Panc1 (cell line): ENCODE measurements at places on chromosomes 13 and 19. TPM values are rescaled to one million over a fixed set of nuclear protein-coding genes. Genes with fewer than 3 reads are reported as not detected.

DNA sequence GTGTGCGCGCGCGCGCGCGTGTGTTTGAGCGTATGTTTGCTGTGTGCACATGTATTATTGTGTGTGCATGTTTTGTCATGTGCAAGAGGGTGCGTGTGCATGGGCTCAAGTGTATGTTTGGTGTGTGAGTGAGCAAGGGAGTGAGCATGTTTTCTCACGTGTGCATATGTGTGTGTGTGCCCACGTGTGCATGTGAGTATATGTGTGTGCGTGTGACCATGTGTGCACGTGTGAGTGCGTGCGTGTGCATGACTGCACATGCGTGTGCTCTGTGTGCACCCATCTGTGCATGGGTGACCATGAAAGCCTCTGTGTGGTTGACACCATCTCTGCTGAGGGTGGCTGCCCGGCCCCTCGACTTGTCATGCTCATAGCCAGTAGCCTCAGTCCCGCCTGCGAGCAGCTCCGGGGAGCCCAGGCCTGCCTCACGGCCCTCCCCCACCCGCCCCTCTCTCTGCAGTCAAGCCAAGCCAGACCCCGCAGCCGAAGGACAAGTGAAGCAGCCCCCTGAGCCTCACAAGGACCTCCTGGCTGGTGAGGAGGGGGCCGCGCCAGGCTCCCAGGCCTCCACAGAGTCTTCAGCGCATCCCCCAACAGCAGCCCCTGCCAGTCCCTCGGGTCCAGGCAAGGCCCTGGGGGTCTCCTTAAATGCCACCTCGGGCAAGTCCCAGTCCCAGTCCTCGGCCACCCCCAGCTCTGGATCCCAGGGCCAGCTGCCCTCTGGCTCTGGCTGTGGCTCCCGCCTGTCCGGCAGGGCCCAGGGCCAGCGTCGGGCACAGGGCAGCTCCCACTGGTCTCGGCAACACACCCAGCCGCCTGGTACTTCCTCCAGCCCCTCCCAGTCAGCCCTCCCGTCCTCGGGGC, 6.0 kb downstream of the REEP6 start:
- H3K27me3 ChIP-seq: no peaks in the 10 kb centered on the region
- no peaks in the 10 kb centered on the region for H3K36me3 ChIP-seq

DNA sequence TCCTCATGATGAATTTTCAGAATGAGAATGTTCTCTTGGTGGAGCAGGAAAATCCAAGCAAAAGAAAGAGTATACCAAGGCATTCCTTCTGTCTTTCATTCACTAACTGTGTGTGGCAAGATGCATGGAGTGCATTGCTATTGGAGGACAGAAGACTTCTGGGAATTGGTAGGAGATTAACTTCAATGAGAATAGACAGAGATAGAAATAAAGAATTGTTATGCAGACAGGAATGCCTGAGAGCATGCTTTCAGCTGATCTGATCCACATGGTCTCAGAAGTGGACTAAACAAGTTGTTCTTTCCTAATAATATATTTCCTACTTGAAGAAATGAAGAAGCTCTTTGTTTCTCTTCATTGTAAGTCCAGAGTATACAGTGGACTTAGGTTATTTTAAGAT, 303.6 kb downstream of the MYO16 start:
- H3K27me3 ChIP-seq: no peaks in the 10 kb centered on the region
- no peak for DNase-seq
- H3K27ac ChIP-seq: no peak overlapping the region

DNA sequence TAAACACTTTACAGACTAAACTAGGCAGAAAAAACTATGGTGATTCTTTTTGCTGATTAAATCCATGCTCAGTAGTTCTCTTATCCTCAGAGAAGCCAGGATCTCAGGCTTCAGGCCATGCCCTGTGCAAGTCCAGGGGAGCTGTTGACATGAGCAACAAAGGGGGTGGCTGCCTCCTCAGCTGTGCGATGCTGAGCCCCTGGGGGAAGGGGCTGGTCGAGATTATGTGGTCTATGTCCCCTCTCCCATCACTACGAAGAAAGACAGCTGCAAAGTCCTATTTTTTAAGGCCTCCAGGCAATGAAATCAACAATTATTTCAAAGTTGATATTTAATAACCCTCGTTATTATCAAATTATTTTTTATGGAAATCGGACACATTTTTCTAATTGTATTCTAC, 37.0 kb downstream of the IRS2 start:
- H3K4me1 ChIP-seq: no peaks in the 10 kb centered on the region; the same call in 1 of the 2 replicates

DNA sequence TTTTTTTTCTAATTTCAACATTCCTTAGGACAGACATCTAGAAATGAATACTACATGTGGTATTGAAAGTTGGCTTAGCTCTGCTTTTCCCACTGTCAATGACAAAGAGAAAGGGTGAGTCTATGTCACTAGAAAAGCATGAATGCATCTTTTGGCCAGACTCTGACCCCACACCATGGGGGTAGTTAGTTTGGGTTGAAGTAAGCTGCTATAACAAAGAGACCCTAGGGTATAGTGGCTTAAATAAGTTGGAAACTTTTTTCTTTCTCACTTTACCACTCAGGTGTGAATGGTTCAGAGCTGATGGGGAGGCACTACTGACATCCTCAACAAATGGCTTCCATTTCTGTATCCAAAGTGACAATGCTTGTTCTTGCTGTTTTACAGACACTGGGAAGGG, 161.5 kb downstream of the DLEU7 start:
- no peak overlapping the region for H3K4me3 ChIP-seq
- no peaks in the 10 kb centered on the region; the same call in 1 of the 2 replicates for H3K4me1 ChIP-seq
- H3K36me3 ChIP-seq: no peaks in the 10 kb centered on the region
- no peak overlapping the region for H3K27ac ChIP-seq

- H3K27me3 ChIP-seq: no peaks in the 10 kb centered on the region
- DNase-seq: no peak
- H3K36me3 ChIP-seq: no peaks in the 10 kb centered on the region
- no peaks in the 10 kb centered on the region for H3K4me1 ChIP-seq
- no peak overlapping the region for H3K27ac ChIP-seq
Observed at GRCh38 chr13:30148786-30149185, 158.6 kb downstream of the KATNAL1 start.

DNA sequence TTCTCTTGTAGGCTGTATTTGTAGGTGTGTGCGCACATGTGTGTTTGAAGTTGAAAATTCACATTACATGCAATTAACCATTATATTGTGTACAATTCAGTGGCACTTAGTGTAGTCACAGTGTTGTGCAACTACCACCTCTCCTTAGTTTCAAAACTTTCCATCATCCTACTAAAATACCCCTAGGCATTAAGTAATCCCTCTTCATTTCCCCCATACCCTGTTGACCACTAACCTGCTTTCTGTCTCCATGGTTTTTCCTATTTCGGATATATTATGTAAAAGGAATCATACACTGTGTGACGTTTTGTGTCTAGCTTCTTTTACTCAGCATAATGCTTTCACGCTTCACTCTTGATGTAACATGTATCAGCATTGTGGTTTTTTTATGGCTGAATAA, 16.1 kb downstream of the LSM14A start:
- H3K27me3 ChIP-seq: no peaks in the 10 kb centered on the region
- DNase-seq: no peak
- H3K4me1 ChIP-seq: peaks cover 32% of the 10 kb centered on the region
- H3K27ac ChIP-seq: no peak overlapping the region
- no peak overlapping the region for H3K4me3 ChIP-seq

- no peaks in the 10 kb centered on the region for H3K36me3 ChIP-seq
- H3K27me3 ChIP-seq: no peaks in the 10 kb centered on the region
- no peak for DNase-seq
- peak overlapping the region; percentile 9; the same call in 1 of the 2 replicates for H3K4me3 ChIP-seq
- H3K4me1 ChIP-seq: no peaks in the 10 kb centered on the region
Observed at GRCh38 chr13:39957868-39958677, 302.6 kb downstream of the COG6 start.

- H3K36me3 ChIP-seq: no peaks in the 10 kb centered on the region
- no peak for DNase-seq
- no peaks in the 10 kb centered on the region for H3K27me3 ChIP-seq
Observed at GRCh38 chr13:95360052-95360451, 58.8 kb upstream of the ABCC4 start.

- no peak for DNase-seq
- H3K4me1 ChIP-seq: no peaks in the 10 kb centered on the region
- H3K4me3 ChIP-seq: no peak overlapping the region
- H3K36me3 ChIP-seq: no peaks in the 10 kb centered on the region
- no peak overlapping the region for H3K27ac ChIP-seq
Observed at GRCh38 chr19:50994129-50994528, 7.3 kb downstream of the KLK8 start.

DNA sequence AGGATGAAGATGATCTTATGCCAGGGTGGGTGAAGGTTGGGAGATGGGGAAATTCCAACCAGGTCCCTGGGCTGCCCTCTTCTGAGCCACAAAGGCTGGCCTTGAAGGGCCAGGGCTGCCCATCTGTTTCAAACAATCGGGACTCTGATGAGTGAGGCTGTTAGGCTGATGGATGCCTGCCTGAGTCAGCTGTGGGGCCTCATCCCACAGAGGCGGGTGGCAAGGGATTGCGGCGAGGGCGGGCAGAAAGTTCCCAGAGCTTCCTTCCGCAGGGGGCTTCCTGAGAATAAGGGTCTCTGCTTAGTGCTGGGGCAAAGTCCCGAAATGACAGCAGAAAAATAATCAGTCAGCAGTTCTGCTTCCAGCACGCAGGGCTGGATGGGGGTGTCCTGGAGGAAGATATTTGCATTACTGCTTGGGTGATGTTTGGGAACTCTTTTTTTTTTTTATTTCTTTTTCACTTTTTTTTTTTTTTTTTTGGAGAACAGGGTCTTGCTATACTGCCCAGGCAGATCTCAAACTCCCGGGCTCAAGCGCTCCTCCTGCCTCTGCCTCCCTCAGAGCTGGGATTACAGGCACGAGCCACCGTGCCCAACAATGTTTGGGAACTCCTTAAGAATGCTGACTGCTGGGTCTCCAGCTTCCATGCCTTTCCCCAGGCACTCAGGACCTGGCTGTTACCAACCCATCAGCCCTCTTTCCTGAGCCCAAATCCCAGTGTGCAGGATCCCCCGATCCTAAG, 14.1 kb downstream of the SH3GL1 start:
- no peak overlapping the region for H3K4me3 ChIP-seq
- H3K27me3 ChIP-seq: no peaks in the 10 kb centered on the region
- H3K4me1 ChIP-seq: peaks cover 19% of the 10 kb centered on the region
- no peaks in the 10 kb centered on the region for H3K36me3 ChIP-seq
- DNase-seq: no peak

DNA sequence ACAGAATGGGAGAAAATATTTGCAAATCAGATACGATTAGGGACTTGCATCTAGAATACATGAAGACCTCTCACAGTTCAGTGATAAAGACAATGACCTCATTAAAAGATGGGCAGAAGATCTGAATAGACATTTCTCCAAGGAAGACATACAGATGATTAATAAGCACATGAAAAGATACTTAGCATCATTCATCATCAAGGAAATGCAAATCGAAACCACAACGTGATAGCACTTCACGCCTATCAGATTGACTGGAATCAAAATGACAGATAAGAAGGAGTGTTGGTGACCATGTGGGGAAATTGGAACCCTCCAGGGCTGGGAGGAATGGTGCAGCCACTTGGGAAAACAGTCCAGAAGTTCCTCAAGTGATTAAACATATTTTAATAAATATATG, 25.8 kb downstream of the CFAP97D2 start:
- no peaks in the 10 kb centered on the region for H3K27me3 ChIP-seq
- no peak overlapping the region for H3K27ac ChIP-seq
- H3K4me1 ChIP-seq: no peaks in the 10 kb centered on the region
- DNase-seq: no peak
- no peak overlapping the region for H3K4me3 ChIP-seq

- DNase-seq: no peak
- no peaks in the 10 kb centered on the region for H3K27me3 ChIP-seq
- H3K4me1 ChIP-seq: no peaks in the 10 kb centered on the region
- H3K36me3 ChIP-seq: no peaks in the 10 kb centered on the region
Observed at GRCh38 chr19:50897191-50897607, 14.0 kb downstream of the KLK4 start.

DNA sequence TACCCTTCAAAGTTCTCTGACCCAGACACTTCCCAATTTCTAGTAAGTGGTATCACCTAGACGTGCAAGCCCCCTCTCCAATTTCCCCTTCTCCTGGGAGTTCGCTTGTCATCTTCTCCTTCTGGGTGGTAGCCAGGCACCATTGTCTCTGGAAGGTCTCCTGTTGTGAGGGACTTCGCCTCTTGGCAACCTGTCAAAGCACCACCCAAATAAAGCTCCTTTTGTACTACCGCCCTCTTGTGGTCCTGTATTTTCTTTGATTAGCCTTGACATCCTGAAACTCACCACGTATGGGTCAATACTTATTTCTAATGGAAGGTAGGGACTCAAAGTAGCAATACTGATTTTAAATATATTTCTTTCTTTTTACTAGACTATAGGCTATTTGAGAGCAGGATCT, 8.2 kb downstream of the GPC5 start:
- no peak overlapping the region for H3K4me3 ChIP-seq
- no peaks in the 10 kb centered on the region; the same call in 1 of the 2 replicates for H3K27me3 ChIP-seq
- H3K27ac ChIP-seq: no peak overlapping the region
- DNase-seq: peak; percentile 4
- no peaks in the 10 kb centered on the region for H3K4me1 ChIP-seq

DNA sequence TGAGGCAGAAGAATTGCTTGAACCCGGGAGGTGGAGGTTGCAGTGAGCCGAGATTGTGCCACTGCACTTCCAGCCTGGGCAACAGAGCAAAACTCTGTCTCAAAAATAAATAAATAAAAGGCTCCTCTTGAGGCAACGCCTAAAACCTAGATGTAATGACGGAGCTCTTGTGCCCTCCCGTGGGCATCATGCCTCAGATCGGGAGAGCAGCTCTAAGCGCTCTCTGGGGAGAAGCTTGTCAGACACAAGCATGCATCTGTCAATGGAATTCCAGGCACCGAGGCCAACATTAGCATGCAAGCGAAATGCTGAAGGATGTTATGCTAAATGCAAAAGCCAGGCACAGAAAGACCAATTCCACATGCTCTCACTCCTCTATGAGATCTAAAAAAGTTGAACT, 45.6 kb upstream of the MRI1 start:
- H3K4me1 ChIP-seq: peaks cover 9% of the 10 kb centered on the region; the same call in 1 of the 2 replicates
- no peaks in the 10 kb centered on the region for H3K36me3 ChIP-seq
- H3K27ac ChIP-seq: peak overlapping the region; percentile 67
- H3K4me3 ChIP-seq: no peak overlapping the region

DNA sequence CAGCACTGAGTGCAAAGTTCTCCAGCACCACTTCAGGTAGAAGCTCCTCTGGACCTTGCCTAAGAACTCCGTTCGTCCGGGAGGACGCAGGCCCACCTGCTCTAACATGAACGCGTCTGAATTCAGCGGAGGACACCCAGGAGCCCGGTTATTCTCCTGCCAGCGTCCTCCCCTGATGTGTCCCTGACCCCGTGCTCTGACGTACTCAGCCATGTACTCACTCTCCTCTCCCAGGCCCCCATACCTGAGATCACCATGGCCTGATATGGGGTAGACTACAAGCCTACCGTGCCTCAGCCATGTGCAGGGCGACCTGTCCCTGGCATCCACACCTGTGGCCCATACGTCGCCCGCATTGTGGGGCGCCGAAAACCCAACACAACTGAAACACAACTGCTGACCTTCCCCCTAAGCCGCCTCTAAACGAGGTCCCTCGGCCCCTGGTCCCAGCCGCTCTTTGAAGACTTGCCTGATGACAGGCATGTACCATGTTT, 744 bp upstream of the ZNF584 start:
- no peaks in the 10 kb centered on the region for H3K27me3 ChIP-seq
- no peaks in the 10 kb centered on the region; the same call in 1 of the 2 replicates for H3K36me3 ChIP-seq
- DNase-seq: no peak
- H3K4me1 ChIP-seq: peaks cover 29% of the 10 kb centered on the region
- H3K27ac ChIP-seq: peak overlapping the region; percentile 96

The ATP8B3 gene
- total RNA-seq: 67.7 TPM

The KHSRP gene
- 333 TPM for total RNA-seq

The RFPL4AL1 gene
- not detected for total RNA-seq

The ZNF534 gene
- not detected for total RNA-seq

The WDFY2 gene
- total RNA-seq: 7.8 TPM

The KCNC3 gene
- 10.8 TPM for total RNA-seq

The PRODH2 gene
- total RNA-seq: not detected

The YJEFN3 gene
- total RNA-seq: 6.1 TPM
